ENCODE measurements at places on chromosomes 12 and 14. TPM values are rescaled to one million over a fixed set of nuclear protein-coding genes. Genes with fewer than 3 reads are reported as not detected.
A peak's percentile ranks its signal among the peaks of the same experiment; 100 is the strongest.

DNA sequence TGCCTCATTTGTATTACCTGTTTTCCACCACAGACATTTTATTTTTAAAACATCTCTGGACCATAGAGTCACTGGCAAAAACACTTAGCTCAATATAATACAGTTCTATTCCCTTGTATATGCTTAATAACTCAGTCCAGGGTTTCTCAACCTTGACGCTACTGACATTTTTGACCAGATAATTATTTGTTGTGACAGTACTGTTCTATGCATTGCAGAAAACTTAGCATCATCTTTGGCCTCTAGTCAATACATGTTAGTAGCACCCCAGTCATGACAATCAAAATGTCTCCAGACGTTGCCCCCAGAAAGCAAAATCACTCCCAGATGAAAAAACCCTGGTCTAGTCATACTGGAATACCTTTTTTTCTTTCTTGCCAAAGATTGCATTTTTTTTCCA is 174.7 kb downstream of the TMEM132D start:
- DNase-seq = no peak

DNA sequence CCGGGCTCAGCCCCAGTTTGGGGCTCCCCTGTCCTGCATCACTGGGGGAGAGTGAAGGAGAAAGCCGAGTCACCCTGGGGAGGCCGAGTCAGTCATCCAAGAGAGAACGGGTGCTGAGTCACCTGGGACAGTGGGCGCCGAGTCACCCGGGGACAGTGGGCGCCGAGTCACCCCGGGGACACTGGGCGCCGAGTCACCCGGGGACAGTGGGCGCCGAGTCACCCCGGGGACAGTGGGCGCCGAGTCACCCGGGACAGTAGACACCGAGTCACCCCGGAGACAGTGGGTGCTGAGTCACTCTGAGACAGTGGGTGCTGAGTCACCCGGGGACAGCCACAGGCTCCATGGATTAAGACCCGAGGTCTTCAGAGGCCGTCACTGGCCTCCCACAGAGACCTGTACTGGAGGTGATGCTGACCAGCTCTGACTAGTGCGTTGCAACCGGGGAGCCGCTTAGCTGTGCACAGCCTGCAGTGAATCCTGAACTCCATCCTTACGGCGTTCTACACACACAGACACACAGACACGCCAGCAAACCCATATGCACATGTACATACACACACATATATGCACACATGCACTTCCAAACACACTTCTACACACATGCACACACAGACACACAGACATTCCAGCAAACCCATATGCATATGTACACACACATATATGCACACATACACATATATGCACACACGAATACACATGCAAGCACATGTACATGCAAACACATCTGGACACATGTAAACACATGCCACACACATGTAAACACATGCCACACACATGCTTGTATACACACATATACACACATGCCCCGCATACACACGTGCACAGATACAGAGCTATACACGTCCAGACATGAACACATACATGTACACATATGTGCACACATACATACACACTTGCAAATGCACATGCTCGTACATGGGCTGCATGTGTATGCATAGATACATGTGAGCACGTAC is 64.9 kb upstream of the GALNT9 start:
- DNase-seq = no peak

GRCh38 chr12:93683410-93683809 is 6.2 kb downstream of the CRADD start:
- DNase-seq = no peak

The GDF11 gene
- 4.7 TPM for total RNA-seq

DNA sequence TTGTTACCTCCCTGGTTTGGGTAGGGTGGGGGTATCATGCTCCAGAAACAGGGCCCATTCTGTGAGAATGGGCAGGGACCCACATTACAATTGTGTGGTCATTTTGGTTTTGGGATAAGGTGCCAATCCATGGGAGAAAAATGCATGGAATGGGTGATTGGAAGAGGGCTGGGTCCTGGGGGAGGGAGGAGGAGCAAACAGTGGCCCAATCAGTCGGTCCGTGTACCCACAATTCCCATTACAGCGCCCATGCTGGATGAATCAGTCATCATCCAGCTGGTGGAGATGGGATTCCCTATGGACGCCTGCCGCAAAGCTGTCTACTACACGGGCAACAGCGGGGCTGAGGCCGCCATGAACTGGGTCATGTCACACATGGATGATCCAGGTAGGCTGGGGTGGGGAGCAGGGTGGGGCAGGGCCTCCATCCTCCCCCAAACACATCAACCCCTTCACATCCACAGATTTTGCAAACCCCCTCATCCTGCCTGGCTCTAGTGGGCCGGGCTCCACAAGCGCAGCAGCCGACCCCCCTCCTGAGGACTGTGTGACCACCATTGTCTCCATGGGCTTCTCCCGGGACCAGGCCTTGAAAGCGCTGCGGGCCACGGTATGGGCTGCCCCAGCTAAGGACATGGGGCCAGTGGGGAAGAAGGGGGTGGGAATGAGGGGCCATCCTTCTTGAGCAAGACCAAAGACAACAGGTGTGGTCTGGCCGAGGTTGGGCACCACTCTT is 3.6 kb upstream of the TPI1 start:
- DNase-seq = no peak

The GRIP1 gene
- total RNA-seq = 0.90 TPM

The BDKRB2 gene
- total RNA-seq = 7.4 TPM

The DEPDC4 gene
- total RNA-seq = 5.9 TPM

DNA sequence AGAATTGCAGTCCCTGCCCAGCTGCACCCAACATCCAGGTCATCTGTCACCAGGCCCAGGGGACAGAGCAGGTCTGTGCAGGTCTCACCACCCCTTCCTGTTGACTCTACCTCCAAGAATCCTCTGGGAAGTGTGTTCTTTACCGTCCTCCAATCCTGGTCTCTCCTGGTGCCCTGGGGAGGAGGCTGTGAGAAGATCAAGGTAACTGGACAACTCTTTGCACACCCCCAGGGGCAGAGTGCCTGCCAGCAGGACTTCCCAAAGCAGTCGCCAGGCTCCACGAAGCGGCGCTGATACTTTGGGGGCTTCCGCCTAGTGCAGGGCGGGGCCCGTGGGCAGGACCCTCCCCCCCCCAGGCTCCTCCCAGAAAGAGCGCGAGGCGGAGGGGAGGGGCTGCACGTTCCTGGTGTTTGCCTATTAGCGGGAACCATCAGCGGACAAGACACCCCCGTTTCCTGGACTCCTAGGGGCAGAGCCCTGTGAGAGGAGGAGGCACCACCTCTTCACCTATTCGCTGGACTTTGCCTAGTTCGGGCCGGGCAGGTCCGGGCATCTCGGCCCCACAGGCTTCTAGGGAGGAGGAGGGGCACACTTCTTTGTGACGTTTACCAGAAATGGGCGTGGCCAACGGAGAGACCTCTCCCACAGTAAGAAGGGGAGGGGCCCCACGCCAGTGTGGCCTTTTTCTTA is 918.0 kb downstream of the AACS start:
- peak; percentile 39 for DNase-seq

The CCER1 gene
- not detected for total RNA-seq

GRCh38 chr14:70897464-70897863 is 9.8 kb upstream of the PCNX1 start:
- peak; percentile 85 for DNase-seq

GRCh38 chr12:94792693-94793092 is 142.3 kb upstream of the TMCC3 start:
- no peak for DNase-seq

GRCh38 chr12:98754095-98754494 is 109.0 kb downstream of the APAF1 start:
- DNase-seq = peak; percentile 24

DNA sequence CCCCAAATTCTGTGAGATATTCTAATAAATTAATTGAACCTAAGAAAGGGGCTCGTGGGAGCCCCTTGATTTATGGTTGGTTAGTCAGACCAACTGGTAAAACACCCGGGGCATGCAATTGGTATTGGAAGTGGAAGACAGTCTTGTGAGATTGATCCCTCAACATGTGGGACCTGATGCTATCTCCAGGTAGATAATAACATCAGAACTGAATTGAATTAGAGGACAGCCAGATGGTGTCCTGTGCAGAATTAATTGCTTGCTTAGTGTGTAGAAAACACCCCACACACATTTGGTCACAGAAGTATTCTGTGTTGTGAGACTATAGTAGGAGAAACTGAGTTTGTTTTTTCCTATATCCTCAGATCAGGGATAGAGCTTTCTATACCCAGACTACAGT is 22.0 kb downstream of the PYROXD1 start:
- DNase-seq = no peak

DNA sequence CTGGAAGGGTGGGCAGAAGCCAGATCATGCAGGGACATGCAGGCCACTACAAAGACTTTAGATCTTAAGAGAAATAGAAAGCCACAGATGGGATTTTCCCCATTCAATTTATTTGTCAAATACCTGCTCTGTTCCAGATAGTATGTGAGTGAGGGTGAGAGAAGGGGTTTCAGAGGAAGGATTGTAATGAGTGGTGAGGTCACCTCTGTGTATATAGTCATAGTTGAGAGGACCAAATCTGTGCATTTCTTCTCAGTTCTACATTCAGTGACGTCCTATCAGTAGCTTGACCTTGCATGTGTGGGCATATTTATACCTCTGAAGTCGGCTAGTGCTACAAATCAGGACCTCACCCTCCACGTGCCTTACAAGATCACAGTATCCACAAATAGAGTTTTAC is 31.2 kb upstream of the RBM19 start:
- no peak for DNase-seq

GRCh38 chr14:69004731-69005431 is 25.8 kb upstream of the ACTN1 start:
- peak; percentile 17 for DNase-seq

DNA sequence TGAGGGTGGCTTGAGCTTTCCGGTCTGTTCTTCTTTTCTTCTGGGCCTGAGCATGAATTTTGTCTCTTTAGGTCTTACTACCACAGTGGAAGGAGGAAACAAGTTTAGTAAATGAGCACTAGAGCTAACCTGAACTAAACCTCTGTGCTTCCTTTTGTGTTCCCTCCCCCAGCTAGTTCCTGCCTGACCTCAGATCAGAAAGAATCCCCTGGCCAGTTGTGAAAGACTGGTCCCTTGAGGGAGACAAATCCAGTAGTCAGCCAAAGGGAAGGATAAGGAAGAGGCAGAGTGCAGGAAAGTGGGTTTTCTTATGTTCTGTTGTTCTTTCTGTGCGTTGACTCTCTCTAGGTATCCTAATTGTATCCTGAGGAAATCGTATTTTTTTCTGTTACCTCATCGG is 17.5 kb downstream of the ZNF664 start:
- peak; percentile 84 for DNase-seq

DNA sequence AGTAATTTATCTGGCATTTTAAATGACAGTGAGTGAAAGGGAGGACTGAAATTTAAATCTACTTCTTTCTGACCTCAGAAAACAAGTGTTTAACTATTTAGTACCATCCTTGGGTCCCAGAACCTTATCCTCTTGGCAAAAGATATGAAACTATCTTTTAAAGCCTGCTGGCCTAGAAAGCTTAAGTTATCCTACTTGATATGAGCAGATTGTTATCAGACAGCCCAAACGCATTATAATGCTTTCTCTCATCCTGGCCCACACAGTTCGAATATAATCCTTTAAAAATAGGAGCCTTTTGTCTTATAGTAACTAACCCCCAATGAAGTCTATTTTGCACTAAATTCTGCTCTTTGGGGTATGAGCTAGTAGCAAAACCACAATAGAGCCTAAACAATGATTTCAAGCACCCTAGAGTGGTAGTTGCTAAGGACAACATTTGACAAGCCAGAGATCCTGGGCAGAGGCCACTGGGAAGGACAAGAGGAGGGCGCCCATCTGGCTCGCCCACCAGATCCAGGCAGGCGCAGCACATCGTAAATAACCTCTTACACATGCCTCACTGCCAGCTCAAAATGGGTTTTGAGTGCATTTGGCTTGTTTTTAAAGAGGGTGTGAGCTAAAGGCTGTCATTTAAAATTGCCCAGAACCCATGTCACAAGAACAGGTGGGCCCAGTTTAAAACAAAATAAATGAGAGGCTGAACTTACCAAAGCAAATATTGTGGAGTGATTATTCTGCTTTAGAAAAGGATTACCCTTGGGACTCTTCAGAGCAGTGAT is 37.7 kb upstream of the CRY1 start:
- no peak for DNase-seq

The SMOC1 gene
- total RNA-seq = 0.25 TPM

- DNase-seq = peak; percentile 28
Measured at GRCh38 chr12:121810833-121811433, 7.1 kb downstream of the SETD1B start.

GRCh38 chr14:27605282-27605681 is 1007.4 kb upstream of the NOVA1 start:
- no peak for DNase-seq

- no peak for DNase-seq
Measured at GRCh38 chr14:87830443-87831096, 162.4 kb downstream of the GALC start.

DNA sequence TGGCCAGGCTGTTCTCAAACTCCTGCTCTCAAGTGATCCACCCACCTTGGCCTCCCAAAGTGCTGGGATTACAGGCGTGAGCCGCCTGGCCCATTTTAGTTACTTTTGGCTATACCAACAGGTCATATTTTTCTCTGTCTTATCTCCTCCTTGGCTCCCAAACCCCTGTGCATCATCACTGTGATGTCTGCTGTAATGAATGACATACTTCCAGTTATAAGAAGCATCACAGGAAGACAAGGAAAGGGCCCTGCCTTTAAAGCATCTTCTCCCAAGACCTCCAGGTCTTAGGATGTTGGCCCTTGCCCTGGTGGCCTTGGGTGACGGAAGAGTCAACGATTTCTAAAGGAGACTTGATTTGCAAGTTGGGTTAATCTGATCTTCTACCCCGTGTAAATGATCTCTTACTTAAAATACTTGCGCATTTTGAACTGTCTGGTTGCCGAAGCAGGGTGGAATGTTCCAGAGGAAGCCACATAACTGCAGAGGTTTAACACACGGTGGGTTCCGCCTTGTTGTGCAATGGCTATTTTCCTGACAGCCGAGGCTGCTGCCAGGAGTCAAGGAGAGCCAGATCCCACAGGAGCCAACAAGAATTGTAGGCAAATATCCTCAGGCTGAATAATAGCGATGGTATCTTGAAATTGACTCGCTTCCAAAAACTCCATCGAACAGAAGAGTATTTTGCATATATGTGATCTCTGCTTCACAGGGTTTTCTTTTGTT is 55.7 kb upstream of the PLXNC1 start:
- peak; percentile 99 for DNase-seq

GRCh38 chr12:64083285-64084210 is 138.5 kb downstream of the KICS2 start:
- DNase-seq = peak; percentile 98

GRCh38 chr14:89826596-89826995 is 127.9 kb downstream of the EFCAB11 start:
- no peak for DNase-seq

DNA sequence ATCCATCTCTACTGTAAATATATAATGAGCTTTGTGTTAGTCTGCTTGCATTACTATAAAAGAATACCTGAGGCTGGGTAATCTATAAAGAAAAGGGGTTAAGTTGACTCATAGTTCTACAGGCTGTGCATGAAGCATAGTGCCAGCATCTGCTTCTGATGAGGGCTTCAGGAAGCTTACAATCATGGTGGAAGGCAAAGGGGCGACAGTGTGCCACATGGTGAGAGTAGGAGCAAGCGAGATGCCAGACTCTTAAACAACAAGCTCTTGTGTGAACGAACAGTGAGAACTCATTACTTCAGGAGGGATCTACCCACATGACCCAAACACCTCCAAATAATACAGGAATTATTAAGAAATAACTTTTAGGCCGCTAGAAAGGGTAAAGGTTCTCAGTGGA is 28.1 kb downstream of the APOBEC1 start:
- DNase-seq = no peak
